ENCODE measurements at places on chromosomes 11 and 22. TPM values are rescaled to one million over a fixed set of nuclear protein-coding genes. Genes with fewer than 3 reads are reported as not detected.

The NCAM1 gene
- total RNA-seq, result 244 TPM

The SYT9 gene
- 0.15 TPM for total RNA-seq

The TSPAN32 gene
- 19.9 TPM for total RNA-seq

The GVQW3 gene
- 2.3 TPM for total RNA-seq

The SUSD2 gene
- 3.3 TPM for total RNA-seq

All from left ventricle myocardium superior (tissue), 1 donor.